ENCODE measurements at places on chromosomes 11 and 22.
A peak's percentile ranks its signal among the peaks of the same experiment; 100 is the strongest.

- DNase-seq = no peak
Measured at GRCh38 chr11:105229761-105230160, 90.2 kb upstream of the CARD18 start.

DNA sequence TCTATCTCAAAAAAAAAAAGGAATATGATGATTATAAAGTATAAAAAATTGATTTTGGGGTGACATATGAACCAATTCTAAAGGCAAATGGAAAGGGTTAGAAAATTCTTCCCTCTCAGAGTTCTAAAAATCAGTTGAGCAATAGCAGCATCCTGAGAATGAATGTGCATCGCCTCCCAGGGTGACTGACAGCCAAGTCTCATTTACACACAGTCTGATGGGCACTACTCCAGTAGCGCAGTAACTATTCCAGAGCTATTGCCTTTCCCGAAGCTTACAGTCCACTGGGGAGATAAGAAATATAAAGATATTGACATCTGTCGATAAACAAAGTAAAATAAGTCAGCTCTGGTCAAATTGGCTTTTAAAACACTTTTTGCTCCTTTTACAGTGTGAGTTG, 32.3 kb upstream of the SORL1 start:
- no peak for DNase-seq

- no peak for DNase-seq
Measured at GRCh38 chr11:66130978-66131377, 60.9 kb downstream of the PACS1 start.

DNA sequence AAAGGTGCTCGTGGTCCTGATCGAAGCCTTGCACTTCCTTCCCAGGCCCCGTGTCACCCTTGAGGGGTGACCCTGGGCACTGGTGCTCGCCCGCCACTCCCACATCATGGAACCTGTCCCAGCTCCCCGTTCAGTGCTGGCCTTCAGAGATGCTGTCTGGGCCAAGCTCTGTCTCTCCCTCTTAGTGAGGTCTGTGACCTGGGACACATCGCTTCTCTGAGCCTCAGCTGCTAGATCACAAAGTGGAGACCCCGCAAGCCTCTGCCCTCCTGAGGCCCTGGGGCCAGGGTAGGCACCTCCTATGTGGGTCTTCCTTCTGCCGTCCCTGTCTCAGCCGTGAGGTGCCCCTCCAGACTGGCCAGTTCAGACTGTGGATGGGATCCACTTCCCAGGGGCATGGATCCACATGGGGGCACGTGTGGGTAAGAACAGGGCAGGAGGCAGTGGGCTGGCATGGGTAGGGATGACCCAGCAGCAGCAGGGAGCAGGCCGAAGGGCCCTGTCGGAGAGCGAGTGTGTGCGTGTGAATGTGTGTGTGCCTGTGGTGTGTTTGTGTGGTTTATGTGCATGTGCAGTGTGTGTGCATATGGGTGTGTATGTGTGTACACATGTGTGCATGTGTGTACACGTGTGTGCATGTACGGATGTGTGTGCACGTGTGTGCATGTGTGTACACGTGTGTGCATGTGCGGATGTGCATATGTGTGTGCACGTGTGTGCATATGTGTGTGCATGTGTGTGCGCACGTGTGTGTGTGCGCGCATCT, 1073.7 kb downstream of the BRD1 start:
- peak; percentile 3 for DNase-seq

DNA sequence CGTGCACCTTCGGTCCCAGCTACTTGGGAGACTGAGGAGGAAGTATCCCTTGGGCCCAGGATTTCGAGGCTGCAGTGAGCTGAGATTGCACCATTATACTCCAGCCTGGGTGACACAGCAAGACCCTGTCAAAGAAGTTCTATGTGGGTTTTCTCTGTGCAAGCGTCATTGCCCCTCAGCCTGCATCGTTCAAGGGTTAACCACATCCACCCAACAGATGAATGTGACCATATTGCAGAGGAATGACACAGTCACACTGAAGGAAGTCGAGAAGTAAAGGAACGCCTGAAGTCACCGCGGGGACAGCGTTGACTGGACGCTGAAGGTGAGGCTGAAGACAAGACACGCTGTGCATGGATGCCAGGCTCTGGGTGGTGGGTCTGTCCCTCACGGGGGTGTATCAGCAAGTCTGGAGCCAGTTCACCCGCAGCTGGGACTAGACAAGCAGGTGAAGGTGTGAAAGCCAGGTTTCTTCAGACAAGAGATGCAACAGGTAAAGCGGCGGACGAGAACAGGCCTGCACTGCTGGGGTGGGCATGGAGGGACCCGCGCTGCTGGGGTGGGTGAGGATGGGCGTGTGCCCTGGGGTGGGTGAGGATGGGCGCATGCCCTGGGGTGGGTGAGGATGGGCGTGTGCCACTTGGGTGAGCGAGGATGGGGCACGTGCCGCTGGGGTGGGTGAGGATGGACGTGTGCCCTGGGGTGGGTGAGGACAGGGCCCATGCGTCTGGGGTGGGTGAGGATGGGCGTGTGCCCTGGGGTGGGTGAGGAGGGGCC, 36.5 kb upstream of the TOLLIP start:
- no peak for DNase-seq

DNA sequence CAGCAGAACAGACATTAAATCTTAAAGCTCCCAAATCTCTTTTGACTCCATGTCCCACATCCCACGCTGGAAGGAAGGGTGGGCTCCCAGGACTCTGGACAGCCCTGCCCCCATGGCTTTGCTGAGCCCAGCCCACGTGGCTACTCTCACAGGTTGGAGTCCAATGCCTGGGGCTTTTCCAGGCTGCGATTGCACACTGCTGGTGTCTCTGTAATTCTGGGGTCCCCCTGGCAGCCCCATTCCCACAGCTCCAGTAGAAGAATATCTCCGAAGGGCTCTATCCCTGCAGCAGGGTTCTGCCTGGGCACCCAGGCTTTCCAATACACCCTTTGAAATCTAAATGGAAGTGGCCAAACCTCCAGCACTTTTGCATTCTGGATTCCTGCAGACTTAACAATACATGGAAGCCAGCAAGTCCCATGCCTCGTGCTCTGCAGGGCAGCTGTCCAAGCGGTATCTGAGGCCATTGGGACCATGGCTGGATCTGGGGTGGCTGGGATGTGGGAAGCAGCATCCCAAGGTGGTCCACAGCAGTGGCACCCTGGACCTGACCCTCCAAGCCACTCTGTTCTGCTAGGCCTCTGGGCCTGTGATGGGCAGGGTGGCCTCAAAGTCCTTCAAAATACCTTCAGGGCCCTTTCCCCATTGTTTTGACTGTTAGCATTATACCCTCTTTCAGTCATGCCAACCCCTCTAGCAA, 47.9 kb upstream of the TH start:
- DNase-seq = no peak

GRCh38 chr11:35721651-35722282, 59.2 kb downstream of the TRIM44 start:
- DNase-seq = no peak

GRCh38 chr22:31818481-31819392, 64.9 kb downstream of the DEPDC5 start:
- DNase-seq = peak; percentile 54

DNA sequence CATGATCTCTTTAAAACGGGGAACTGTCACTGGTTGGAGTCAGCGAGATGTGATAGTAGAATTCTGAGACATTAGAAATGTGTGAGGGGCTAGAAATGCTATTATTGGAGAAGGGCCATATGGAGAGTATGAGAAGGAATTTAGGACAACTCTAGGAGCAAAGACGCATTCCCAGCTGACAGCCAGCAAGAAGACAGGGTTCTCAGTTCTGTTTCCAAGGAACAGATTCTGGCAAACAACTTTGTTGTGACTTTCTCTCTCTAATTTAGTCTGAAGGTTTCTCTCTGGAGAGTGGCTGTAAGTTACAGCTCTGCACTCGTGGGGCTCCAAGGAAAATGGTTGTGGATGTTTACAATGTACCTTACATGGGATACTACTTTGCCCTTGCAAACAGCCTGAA, 876.3 kb downstream of the FAM181B start:
- DNase-seq = no peak

- no peak for DNase-seq
Measured at GRCh38 chr11:17012712-17013547, 1.3 kb downstream of the PLEKHA7 start.

DNA sequence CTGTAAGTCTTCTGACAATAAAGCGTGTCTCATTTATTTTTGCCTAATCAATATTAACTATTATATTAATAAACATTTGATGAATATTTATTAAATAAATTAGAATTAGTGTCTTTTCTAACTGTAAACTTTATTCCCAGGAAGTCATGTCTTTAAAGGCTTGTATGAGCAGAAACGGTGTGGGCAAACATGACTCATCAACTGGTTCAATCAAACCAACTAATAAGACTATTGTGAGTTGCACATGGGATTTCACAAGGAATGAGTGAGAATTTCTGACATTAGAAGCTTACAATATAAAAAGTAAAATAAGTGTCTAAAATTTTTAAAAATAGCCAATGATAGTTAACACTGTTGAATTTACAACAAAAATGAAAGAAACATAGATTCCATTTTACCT, 259.2 kb upstream of the CTSC start:
- DNase-seq = no peak

DNA sequence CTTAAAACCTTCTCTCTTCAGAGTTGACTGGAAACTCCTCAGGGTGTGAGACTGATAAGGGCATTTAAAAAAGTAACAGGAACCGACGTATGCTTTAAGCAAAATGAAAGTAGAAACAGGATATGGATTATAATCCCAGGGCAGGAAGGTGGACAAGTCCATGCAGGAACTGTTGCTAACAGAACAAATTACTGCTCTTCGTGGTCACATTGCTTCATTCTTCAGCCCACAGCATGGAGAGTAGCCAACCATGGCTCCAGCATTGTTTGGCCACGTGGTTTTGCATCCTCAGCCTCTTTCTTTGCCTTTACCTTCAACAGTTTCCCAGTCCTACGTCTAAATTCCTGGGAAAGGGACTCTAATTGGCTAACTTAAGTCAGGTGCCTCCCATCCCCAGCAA, 563.1 kb upstream of the ISX start:
- DNase-seq = no peak

- no peak for DNase-seq
Measured at GRCh38 chr11:2551131-2551530, 106.3 kb downstream of the KCNQ1 start.

DNA sequence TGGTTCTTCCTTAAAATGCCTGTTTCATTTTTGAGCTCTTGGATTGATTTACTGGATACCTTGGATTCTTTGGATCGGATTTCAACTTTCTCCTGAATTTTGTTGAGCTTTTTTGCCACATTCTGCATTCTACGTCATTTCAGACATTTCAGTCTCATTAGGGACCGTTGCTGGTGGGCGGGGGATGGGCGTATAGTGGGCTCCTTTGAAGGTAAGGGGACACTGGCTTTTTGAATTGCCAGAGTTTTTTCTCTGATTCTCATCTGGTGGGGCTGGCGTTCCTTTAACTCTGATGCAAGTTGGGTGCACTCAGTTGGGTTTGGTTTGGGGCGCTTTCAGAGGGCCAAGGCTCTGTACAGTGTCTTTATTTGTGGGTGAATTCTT, 216.5 kb downstream of the DYNC2H1 start:
- no peak for DNase-seq

DNA sequence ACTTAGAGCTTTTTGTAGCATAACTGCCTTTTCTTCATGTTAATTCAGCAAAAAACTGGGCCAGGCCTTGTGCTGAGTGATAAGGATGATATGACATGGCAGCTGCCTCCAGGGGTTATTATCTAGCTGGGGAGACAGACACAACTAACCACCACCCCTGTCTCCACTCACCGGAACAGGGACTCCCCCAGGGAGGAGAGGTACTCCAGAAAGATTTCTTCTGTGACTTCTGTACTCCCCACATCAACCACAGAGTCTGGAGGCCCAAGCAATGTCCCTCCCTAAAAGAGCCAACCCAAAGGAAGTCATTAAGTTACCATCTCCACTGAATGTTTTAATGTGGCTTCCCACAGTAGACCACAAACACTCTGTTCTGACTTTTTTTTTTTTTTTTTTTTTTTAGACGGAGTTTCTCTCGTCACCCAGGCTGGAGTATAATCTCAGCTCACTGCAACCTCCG, 14.3 kb upstream of the PMM1 start:
- no peak for DNase-seq

DNA sequence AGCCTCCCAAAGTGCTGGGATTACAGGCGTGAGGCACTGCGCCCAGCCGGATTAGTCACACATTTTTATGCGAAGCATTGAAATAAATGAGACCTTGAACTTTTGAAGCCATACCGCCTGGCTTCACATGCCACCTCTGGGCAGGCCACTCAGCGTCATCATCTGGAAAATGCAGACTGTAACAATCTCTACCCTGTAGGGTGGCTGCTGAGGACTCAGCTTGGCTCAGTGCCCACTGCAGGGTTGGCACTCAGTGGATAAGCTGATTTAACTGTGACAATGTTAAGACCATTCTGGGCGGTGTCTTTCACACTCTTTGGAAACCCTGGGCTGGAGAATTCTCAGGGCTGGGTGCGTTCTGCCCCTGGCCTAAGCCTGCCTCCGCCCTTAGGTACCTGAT, 8.5 kb downstream of the SH3BP1 start:
- no peak for DNase-seq

DNA sequence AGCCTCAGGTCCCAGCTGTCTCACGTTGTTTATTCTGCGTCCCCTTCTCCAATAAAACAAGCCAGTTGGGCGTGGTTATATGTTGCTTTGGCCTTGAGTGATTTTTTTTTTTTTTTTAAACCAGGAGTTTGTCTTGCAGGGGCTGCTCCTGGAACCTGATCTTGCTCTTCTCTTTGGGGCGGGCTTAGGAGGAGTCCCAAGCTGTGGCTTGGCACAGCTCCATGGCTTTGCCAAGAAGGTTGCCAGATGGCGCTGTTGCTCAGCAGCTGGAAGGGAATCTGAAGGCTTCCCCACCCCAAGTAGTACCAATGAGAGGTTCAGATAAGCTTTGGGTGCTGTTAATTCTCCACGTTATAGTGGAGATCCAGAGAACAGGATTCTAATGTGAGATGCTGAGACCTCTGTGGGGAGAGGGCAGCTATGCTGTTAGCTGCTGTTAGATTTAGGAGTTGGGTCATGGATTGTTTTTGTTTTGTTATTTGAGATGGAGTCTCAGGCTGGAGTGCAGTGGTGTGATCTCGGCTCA, 2.0 kb upstream of the FERMT3 start:
- peak; percentile 93 for DNase-seq

- peak; percentile 58 for DNase-seq
Measured at GRCh38 chr11:108432783-108433182, 34.5 kb downstream of the C11orf65 start.

- DNase-seq = no peak
Measured at GRCh38 chr11:125370561-125371389, 125.3 kb downstream of the FEZ1 start.

GRCh38 chr22:27952091-27952490, 33.0 kb upstream of the PITPNB start:
- no peak for DNase-seq

DNA sequence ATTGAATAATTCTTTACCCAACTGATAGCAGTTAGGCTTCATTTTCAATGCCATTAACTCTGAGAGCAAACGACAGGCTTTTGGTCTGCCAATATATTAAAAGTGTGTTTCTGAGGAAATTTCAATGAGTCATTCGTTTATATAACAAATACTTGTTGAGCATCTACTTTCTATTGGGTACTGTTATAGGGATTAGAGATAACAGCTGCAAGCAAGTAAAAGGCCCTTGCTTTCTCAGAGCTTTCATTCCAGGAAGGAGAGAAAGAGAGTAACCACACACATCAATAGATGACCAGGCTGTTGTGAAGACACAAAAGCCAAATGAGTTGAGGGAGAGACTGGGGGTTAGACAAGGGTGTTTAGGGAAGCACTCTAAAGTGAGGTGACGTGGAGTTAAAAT, 35.7 kb downstream of the CD44 start:
- DNase-seq = no peak

- no peak for DNase-seq
Measured at GRCh38 chr22:32492111-32492510, 17.5 kb downstream of the FBXO7 start.
